Stimulated activated CD8-positive, alpha-beta memory T cell treated with anti-CD3 and anti-CD28 coated beads, Interleukin-2, amount 100 ng/mL, for 1 hour (primary cell): ENCODE measurements at places on chromosomes 7 and 10.

GRCh38 chr7:65239707-65240352 is 133.8 kb upstream of the ZNF92 start:
- DNase-seq = no peak

- no peak for DNase-seq
These were observed 64.2 kb downstream of the CUL2 start for GRCh38 chr10:35025916-35026315.

DNA sequence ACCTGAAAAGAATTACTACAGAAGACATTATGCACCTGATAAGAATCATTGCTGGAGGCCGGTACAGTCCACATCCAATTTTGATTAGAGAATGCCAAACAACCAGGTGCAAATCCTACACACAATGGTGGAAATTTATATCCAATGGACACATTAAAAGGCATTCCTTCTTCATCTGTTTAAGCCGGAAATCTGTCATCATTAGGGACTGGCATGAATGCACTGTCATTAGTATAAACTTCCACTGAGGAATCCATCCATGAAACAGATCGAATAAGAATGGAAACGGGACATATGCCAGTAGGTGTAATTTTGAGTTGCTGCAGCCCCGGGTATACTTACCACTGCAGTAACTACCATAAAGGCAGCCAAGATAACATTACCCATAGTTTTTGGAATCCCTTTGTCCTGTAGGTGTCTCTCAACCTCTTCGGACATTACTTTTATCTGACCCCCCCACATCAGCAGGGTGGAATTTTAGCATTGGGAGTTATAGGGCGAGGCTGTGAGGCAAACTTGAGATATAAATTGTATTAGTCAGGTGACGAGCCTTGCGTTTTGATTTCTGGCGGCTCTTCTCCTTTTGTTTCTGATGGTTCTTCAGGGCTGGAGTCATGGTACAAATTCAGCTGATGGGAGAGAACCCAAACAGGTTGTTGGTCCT is 36.5 kb upstream of the AKR1C2 start:
- DNase-seq = no peak

GRCh38 chr7:831596-832166 is 595 bp upstream of the SUN1 start:
- DNase-seq = no peak

GRCh38 chr7:89001306-89001705 is 205.8 kb upstream of the TEX47 start:
- DNase-seq = no peak

DNA sequence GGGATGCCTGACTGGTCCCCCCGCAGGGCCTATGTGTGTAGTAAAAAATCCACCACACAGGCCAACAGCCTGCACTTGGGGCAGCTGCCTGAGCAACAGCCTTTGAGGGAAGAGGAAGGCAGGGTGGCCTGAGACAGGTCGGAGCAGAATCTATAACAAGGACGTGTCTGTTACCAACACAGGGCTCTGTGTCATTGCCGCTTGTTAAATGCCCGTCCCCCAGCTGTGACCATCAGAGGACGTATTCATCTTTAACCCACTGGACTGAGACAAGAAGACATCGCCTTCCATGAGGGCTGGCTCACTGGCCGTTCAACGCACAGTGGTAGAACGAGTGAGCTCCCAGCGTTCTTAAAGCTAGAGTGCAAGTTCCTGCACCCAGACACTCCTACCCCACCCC is 7.8 kb downstream of the PDIA4 start:
- no peak for DNase-seq

GRCh38 chr7:30656006-30656957 is 26.0 kb downstream of the CRHR2 start:
- no peak for DNase-seq

DNA sequence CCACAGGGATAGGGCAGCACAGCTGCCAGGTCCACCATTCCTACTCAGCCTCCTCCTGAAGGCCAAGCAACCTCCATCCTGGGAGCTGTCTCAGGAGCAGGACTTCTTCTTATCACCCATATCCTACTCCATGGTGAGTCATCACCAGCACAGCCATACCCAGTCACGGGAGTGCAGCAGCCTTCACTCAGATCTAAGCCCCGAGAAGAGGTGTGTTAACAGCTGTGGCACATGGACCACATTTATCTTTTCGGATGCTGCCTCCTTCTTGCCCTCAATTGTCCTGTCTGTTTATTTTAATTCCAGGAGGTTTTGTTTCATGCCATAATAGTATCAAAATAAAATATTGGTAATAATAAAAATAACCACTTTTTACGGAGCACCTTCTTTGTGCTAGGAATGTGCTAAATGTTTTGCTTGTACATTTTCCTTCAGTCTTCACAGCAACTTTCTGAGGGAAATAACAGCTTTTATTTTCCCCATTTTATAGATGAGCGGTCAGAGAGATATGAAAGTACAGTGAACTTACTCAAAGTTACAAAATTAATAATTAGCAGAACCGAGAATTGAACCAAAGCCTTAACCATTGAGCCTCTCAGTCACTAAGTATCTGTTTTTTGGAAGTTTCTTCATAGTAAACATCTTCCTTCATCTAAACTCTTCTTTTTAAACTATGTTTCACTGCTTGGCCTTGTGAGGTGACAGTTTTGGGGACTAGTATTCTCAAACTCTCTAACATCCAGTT is 2.5 kb upstream of the KEL start:
- no peak for DNase-seq

GRCh38 chr7:44103566-44103922 is 601 bp upstream of the AEBP1 start:
- DNase-seq = no peak

- no peak for DNase-seq
These were observed 23.6 kb upstream of the GATAD1 start for GRCh38 chr7:92423710-92424131.

DNA sequence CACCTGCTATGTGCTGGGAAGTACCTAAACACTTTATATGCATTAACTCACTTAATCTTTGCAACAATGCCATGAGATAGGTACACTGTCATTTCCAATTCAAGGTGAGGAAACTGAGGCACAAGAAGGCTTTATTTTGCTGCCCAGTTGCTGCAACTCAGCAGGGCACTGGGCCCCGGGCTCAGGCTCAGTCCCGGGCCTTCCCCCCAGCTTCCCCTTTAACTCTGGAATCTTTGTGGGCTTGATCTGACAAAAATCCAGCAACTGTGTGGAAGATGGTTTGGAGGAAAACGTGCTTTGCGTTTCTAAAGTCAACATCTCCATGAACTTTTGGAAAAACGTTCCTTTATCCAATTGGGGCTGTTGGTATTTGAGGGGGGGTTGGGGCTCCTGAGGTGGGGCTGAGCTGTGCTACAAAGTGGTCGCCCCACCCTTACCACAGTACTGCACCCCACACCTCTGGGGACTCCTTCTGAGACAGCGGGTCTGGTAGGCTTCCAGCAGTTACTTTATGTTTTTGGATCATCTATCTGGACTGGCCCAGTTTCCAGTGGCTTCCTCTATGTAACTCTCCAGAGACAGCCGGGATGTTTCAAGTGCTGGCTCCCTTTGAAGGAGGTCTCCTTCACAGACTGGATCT is 40.5 kb upstream of the CAMK1D start:
- no peak for DNase-seq

- no peak for DNase-seq
These were observed 18.8 kb downstream of the CHST15 start for GRCh38 chr10:124074501-124075109.

- DNase-seq = no peak
These were observed 99.9 kb upstream of the BAIAP2L1 start for GRCh38 chr7:98500764-98501163.

- no peak for DNase-seq
These were observed 145.9 kb downstream of the SH3PXD2A start for GRCh38 chr10:103709341-103709920.

- DNase-seq = no peak
These were observed 21.0 kb upstream of the TSPAN14 start for GRCh38 chr10:80433134-80433533.

DNA sequence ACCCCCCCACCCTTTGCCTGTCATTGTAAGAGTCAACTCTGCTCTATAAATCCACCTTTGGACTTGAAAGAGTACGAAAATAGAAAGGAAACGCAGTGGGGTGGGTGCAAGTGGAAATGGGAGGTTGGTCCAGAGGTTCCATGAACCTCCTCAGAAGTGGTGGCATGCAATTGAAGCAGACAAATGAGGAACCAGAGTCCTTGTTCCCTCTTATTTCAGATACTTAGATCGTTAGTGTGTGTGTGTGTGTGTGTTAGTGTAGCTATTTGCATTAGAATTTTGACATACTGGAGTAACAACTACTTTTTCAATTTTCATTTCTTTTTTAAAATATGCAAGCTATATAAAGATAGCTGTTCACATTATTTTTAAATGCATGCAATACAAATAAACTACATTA is 18.1 kb upstream of the TFAM start:
- DNase-seq = no peak

DNA sequence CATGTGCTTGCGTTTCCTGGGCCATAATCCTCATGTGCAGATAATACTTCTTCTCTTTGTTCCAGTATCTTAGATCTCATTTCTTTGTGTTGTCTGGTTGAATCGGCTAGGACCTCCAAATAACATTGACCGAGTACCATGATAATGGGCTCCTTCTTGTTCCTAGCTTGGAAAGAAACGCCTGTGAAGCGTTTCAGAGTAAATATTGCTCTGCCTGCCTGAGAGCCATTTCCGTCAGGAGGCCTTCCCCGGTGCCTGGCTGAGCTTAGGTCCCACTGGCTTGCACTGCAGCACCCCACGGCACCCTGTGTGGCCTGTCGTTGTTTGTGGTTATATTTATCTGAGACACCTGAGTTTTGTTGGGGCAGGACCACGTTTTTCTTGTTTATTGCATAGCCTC is 17.7 kb downstream of the FOXK1 start:
- DNase-seq = no peak

DNA sequence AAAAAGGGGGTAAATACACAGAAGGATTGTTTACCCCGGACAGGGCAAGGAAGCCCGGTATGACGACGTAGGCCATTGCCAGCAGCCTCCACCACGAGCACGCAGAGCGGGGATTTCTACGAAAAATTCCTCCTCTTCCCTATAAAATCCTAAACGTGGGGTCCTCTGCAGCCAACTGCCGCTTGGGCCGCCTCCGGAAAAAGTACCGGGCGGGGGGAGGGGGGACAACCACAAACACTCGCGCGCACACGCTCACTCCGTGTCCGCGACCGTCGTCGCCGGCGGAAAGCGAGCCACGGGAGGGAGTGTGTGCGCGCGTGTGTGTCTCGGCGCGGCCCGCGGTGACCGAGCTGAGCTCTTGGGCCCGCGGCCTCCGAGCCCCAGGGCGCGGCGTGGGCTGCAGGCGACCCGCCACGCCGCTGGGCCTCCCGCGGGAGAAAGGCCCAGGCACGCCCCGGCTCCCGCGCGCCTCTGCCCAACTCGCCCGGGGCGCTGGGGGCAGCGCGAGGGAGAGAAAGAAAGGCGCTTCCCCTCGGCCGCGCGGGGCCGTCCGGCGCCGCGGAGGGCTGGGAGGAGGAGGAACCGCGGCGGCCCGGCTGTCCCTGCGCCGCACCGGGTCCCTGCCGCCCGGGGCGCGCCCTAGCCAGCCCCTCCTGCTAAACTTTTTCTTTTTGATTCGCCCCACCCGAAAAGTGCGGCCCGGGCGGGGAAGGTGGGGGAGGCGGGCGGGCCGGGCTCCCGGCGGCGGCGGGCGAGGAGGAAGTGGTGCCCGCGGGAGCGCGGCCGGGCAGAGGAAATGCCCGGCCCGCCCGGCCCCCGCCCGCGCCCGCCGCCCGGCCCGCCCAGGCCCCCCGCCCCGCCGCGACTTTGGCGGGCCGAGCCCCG is 1.5 kb downstream of the CTBP2 start:
- no peak for DNase-seq

DNA sequence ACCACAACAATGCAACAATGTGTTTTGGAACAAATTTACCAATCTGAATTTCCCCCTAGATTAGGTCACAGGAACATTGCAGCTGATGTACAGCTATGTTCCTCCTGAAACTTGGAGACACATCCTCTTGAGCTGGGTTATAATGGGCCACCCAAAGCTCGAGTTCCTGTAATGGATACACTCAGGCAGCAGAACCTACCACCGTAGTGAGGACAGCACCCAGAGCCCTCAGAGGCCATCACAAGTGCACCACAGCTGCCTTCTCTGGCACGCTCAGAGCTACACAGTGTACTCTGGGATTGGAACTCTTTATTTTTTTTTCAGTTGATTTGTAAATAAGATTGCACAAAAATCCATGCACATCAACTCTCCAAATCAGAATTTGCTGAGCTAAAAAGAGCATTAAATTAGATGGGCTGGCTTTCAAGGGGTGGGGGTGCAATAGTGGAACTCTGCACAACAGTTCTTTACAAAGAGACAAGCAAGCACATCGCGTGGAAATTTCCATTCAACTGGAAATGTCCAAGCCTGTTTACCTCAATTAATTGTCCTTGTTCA is 56.7 kb downstream of the EGFR start:
- no peak for DNase-seq

- DNase-seq = no peak
These were observed 177.1 kb downstream of the ARL4A start for GRCh38 chr7:12864470-12865046.
